ENCODE measurements at places on chromosomes 2 and 18.

DNA sequence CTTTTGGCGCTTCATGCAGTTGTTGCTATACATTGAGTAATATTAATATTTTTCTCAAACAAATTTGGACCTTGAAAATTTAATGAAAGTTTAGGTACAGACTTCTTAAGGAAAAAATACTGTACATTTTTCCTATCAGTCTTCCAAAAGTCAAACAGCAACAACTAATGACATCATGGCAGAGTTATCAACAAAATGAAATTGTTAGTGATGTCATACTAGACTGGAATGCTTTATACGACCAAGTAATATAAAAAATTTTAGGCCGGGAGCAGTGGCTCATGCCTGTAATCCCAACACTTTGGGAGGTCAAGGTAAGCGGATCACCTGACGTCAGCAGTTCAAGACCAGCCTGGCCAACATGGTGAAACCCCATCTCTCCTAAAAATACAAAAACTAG is 12.0 kb upstream of the STPG4 start:
- DNase-seq, result no peak

- DNase-seq, result peak; percentile 63
Observed at GRCh38 chr18:25033747-25034471, 318.1 kb downstream of the ZNF521 start.

GRCh38 chr2:9415516-9416169 is 7.7 kb downstream of the ITGB1BP1 start:
- DNase-seq, result no peak

DNA sequence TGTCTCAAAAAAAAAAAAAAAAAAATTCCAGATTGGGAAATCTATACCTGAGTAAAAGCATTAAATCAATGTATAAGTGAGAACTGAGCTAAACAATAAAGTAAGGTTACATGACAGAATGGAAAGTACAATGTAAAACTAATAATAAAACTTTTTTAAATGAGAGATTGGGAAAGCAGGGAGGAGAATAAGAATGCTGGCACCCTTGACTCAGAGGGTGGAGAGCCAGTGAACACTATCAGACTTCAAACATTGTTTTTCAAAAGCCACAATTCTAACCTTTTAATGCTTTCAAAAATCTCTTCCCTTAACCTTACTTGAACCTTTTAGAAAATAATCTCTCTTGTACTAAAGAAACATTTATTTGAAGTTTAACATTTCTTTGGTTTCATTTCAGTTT is 63.5 kb downstream of the TBC1D8 start:
- peak; percentile 24 for DNase-seq

- no peak for DNase-seq
Observed at GRCh38 chr2:152472481-152472887, 137.5 kb downstream of the FMNL2 start.

DNA sequence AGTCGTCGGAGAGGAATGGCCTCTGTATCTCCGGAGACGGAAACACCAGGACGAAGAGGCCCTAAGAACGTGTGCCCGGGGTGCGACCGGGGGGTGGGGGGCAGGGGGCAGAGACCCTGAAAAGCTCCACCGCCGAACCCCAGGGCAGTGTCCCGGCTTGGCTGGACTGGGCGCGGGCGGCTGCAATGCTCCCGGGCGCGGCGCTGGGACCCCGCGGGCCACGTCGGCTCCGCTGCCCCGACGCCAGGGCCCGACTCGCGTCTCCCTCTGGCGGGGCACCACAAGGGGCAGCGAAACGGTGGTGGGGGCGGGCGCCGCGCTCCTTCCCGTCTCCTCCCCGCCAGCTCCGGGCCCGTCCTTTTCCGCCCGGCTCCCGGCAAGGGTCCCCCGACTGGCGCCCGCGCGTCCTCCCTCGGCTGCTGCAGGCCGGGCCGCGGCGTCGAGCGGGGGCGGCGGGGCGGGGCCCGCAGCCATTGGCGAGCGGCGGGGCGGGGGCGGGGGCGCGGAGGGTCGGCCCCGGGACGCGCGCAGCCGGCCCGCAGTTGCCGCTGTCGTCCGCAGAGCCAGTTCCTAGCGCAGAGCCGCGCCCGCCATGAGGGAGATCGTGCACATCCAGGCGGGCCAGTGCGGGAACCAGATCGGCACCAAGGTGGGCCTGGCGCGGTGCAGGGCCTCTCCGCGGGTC is at the start of gene TUBB6:
TSS of gene TUBB6 (plus strand) at position 541 of the 685 bp plus-strand sequence. CDS start at position 593, 52 bp downstream.
- peak; percentile 82 for DNase-seq

- DNase-seq, result no peak
Observed at GRCh38 chr2:122530814-122531213, 775.4 kb downstream of the TSN start.

- DNase-seq, result peak; percentile 52
Observed at GRCh38 chr2:157894694-157895435, 18.7 kb upstream of the ACVR1 start.

GRCh38 chr2:206079699-206080465 is 6.1 kb downstream of the INO80D start:
- DNase-seq, result no peak

- peak; percentile 57 for DNase-seq
Observed at GRCh38 chr2:178418426-178418825, 32.5 kb downstream of the PRKRA start.

DNA sequence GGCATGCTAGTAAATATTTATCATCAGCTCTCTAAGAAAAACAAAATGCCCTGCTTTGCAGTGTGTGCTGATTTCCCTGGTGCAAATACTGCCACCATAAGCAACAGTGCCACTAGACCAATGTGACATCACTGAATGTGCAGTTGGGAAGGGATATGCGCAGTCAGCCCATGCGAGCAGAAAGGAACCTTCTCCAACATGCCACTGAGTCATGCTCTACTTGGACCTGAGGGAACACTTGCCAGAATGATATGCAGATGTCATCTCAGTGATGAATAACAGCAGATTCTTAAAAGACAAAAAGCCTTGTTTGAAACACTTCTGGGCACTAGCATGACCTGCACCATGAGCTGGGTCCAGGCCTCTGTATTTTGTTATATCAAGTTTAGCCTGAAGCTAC is 55.3 kb upstream of the REL start:
- DNase-seq, result peak; percentile 11

- no peak for DNase-seq
Observed at GRCh38 chr2:223460209-223460608, 142.0 kb downstream of the SCG2 start.

GRCh38 chr2:100784681-100785080 is 35.3 kb upstream of the NPAS2 start:
- no peak for DNase-seq

GRCh38 chr2:96143848-96144480 is 1.3 kb downstream of the DUSP2 start:
- no peak for DNase-seq

GRCh38 chr2:231707927-231708772 is at the start of gene PTMA:
TSS of gene PTMA (plus strand) at chr2:231708525. CDS start at chr2:231708707, 182 bp downstream.
- DNase-seq, result peak; percentile 99

DNA sequence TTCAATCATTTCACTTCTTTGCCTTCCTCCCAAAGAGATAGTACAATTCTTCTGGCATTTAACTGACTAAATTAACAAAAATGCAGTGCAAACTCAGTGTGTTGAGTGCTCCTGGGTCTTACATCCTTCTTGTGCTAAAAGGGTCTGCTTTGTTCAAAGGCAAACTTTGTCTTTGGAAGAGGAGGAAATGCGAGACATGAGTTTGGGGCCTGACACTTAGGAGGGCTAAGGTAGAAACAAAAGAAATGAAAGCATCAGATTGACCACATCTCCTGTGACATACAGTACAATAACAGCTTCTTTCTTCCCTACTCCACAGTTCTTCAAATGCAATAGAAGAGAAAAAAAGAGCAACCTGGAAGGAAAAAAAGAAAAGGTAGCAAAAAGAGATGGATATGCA is 161.7 kb downstream of the CNTNAP5 start:
- DNase-seq, result no peak

- DNase-seq, result peak; percentile 33
Observed at GRCh38 chr2:26982102-26982742, 11.8 kb downstream of the MAPRE3 start.

DNA sequence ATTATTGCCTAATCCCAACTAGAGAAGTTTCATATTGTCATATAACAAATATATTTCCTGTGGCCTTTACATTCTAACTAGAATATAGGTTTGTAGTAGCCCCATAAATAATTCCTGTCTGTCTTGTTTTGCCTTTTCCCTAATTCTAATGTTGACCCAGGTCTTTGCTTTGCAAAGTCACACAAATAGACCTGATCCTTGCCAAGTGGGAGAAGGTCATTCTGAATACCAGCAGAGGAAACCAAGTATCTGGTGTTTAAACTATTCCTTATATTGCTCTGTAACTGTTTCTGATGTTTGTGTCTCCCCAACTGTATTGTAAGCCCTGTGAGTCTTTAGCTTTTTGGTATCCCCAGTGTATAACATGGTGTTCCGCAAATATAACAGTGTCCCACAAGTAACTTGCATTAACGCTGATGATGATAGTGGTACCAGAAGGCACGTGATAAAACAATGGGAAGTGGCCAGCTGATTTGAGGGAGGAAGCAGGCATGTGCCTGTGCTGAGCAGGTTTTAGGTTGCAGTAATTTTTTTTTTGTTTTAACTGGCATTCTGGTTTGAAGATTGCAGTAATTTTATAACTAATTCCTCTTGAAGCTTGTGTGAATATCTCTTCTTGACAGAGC is 11.1 kb downstream of the HADHB start:
- no peak for DNase-seq

DNA sequence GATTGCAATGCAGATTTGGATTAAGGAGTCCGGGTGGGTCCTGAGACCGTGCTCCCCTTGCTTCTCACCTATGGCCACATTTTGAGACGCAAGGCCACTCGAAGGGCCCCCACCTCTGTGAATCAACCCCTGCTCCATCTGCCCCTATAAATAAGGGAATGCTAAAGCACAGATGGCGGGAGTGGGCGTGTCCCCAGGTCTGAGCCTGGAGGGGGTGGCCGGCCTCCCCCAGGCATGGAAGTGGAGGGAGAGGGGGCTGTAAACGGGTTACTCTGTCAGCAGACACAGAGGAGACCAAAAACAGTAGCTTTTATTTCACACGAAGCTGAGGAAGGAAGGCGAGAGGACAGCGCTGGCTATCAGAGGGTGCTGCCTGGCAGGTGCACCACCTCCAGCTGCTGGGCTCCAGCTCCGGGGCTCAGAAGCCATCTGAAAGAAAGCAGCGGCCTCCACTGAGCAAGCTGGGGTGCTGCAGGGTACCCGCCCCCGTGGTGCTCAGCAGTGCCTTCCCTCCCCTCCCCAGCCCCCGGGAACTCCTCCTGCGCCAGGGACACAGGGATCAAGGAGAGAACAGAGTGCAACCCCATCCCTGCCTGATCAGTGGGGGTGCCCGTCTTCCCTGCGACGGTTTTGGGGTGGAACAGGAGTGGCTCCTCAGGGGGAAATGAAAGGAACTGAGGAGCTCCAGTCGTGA is 56.7 kb upstream of the RAB6C start:
- no peak for DNase-seq

DNA sequence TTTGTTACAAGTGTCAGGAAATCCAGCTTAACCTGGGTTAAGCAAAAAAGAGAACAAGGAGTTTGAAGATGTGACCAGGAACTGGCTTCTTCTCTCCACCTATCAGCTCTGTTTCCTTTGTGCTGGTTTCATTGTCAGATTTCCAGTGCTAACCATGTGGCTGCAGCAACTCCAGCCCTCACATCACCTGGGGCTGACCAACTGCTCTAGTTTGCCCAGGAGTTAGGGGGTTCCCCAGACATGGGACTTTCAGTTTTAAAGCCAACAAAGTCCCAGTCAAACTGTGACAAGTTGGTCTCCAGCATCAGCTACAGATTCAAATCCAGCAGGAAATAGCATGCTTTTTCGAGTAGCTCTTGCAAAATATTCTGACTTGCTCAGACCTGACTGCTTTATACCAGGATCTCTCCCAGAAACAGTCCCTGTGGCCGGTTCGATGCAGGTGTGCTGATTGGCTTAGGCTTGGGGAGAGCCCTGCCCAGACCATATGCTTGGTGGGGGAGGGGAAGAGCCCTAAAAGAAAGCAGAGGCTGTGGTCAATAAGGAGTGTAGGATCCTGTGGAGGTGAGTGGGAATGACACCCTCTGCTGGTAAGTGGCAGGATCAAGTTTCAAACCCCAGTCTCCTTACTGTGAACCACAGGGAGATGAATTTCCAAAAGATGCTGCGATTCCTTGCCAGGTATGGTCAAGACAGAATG is 49.5 kb downstream of the KCNE4 start:
- DNase-seq, result peak; percentile 90

- peak; percentile 11 for DNase-seq
Observed at GRCh38 chr2:15939556-15939853, 845 bp upstream of the MYCN start.

- DNase-seq, result no peak
Observed at GRCh38 chr2:204948822-204949221, 403.5 kb downstream of the PARD3B start.

- no peak for DNase-seq
Observed at GRCh38 chr2:86275384-86275799, 62.0 kb downstream of the REEP1 start.

GRCh38 chr2:31191931-31192330 is 25.4 kb downstream of the CAPN14 start:
- no peak for DNase-seq

GRCh38 chr2:29703336-29703735 is 218.1 kb downstream of the ALK start:
- DNase-seq, result no peak

DNA sequence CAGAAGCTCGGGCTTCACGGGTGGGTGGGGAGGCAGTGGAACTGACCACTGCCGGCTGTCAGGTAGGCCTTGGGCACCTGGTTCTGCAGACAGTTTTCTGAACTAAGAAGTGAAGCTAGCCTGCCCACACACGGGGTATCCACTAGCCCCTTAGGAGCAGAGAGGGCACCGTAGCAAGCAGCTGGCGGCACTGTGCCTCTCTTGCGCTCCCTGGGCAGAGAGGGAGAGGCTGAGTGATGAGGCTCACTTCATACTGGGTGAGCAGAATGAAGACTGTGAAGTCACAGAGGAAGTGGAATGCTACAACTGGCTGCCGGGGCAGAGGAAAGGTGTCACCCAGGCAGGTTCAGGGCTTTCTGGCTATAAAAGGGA is 753 bp downstream of the ITPRIPL1 start:
- DNase-seq, result no peak

DNA sequence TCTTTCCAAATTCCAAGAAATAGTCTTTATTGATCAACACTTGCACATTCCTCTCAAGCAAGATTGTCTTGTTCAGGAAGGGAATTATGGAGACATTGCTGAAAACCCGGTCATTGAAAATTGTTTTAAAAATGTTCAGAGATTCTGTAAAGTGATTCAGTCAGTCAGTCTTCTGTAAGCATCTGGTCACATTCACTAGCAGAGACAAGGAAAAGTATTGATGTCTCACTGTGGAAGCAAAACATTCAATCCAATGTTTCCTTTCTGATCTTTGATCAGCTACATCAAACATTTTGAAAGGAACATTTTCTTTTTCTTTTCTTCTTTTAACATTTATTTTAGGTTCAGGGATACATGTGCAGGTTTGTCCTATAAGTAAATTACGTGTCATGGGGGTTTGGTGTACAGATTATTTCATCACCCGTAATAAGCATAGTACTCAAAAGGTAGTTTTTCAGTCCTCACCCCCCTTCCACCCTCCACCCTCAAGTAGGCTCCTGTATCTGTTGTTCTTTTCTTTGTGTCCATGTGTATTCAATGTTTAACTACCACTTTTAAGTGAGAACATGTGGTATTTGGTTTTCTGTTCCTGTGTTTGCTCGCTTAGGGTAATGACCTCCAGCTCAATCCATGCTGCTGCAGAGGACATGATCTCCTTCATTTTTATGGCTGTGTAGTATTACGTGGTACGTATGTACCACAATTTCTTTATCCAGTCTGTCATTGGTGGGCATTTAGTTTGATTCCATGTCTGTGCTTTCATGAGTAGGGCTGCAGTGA is 61.2 kb downstream of the CTNNA2 start:
- DNase-seq, result no peak

GRCh38 chr2:124269348-124269747 is 244.3 kb downstream of the CNTNAP5 start:
- no peak for DNase-seq

GRCh38 chr18:67508146-67508545 is 8.4 kb downstream of the DSEL start:
- no peak for DNase-seq

- peak; percentile 94 for DNase-seq
Observed at GRCh38 chr2:200765139-200765951, 46.4 kb upstream of the BZW1 start.
